Smooth muscle cell of bladder (primary cell): ENCODE measurements at places on chromosomes 2 and 18. TPM values are rescaled to one million over a fixed set of nuclear protein-coding genes. Genes with fewer than 3 reads are reported as not detected.

Gene RESP18
- total RNA-seq, result not detected in 2 replicates

Gene ZCCHC2
- 3.0 and 8.2 TPM in 2 replicates for total RNA-seq

Gene MROH2A
- under 0.01 and 0.14 TPM in 2 replicates for total RNA-seq

Gene HOXD1
- total RNA-seq, result not detected in 2 replicates

Gene DSG4
- total RNA-seq, result not detected in 2 replicates
